Activated CD8-positive, alpha-beta memory T cell treated with anti-CD3 and anti-CD28 coated beads for 1 hour (primary cell): ENCODE measurements at places on chromosomes 6 and 20.

DNA sequence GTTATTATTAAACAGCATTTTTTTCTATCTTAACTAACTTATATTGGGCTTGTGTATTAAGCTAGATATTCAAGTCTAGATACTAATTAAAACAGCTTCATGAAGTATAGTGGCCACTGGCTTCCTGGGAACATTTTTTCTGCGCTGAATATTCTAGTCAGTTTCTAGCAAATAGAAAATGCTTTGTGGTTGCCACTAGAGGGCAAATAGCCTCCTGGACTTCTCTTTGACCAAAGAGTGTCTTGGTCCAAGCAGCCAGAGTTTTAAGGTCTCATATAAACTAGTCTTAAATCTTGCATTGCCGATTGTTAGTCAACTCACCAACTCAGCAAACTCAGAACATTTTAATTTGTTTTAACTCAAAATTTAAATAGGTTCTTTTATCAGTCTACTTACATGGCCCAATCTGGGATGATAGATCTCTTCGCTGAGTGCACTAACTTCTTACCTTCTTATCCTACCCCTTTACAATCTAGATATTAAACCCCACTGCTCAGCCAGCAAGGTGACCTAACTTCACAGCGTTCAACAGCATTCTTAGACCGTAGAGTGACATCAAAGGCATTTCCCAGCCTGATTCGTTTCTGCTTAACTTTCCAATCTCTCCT is 24.6 kb upstream of the ID4 start:
- no peak for DNase-seq

DNA sequence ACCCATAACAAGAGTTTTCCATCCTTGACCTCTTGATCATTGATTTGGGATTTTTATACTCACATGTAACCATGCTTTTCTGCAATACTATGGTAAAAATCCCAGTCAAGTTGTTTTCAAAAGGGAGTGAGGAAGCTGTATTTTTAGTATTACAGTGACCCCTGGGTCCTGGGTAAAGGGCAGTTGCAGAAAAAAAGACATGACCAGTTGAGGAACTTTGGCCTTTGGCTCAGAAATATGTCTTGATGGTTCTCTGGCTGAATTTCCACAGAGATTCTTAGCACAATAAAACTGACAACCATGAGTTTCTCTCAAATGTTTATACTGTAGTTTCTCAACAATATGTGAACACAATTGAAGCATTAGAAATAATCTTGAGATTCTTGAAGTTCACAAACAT is 28.6 kb upstream of the PRL start:
- no peak for DNase-seq

DNA sequence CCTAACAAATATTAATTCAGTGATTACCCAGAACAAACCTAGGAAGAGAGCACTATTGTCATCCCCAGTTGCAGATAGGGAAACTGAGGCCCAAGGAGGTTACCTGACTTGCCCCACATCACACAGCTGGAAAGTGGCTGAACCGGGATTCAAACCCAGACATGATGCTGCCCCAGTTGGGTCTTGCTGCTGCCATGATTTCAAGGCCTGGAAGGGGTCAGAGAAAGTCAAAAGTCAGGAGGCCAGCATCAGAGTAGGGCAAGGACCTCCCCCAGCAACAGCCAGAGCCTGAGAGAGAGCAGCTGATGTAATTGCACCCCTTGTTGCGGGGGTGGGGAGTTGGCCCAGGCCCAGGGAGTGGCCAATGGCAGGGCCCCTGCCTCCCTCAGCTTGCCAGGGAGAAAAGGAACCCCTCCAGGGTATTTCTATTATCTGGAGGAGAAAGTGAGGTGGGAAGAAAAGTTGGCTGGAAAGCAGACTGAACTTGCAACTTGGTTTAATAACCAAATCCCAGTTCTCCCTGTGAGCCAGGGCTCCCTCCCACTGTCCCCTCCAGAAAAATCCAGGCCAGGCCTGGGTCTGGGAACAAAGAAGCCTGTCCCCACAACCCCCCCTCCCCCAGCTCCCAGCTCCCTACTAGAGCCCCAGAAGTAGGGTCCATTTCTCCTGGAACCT is 83.6 kb downstream of the MRPL14 start:
- DNase-seq: no peak

DNA sequence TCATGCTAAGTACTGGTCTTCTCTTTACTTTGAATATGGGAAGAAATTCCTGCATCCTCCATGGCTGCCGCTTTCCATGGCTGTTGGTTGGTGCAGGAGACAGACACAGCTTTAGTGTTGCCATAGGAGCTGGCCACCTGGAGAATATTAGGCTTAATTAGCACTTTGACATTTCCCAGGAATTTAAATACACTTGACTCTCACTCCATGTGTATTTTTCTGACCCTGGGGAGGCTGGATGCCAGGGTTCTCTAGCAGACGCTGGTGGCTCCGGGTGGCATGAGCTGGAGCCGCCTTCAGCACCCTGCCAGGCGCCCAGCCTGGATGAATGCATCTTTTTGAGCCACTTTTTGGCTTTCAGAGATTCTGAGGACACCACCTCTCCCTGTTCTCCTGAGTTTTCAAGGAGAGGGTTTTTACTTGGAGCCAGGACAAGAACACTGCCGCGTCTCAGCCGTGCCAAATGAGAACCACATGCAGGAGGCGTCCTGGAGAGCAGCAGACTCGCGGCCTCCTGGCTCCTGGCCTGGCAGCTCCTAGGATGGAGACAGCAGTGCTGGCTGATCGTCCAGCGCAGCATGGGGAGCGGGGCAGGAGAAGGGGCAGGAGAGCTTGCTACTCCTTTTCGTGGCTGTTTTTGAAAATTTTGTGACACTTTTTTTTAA is 258.8 kb downstream of the SMOC2 start:
- DNase-seq: no peak

- no peak for DNase-seq
These were observed 117.0 kb upstream of the COL21A1 start for GRCh38 chr6:56364431-56364826.

DNA sequence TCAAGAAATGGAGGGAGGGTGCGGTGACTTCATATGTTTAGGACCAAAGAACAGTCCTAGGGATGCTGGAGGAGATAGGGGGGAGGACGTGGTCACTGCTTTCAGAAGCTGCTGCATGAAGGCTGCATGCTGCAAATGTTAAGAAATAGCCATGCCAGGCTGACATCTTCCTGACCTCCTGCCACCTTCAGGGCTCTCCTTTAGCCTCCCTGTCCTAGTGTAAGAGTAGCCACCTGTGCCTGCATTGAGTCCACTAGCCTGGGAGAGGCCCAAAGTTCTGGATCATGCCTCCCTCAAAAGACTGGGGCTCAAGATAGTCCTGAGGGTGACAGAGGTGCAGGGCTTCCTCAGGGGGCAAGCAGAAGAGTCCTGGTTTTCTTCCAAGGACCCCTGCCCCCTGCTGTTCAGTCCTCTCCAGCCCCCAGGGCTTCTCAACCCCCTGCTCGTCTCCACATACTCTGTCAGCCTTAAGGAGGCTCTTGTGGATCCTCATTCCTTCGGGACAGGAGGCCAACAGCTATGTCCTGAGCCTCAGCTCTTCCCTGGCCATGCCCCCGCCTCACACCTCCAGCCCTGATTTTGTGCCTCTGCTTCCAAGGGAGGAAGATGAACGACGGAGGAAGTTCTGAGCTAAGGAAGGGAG is 96.3 kb downstream of the MRPL14 start:
- no peak for DNase-seq

GRCh38 chr20:37651932-37652331 is 41.9 kb upstream of the CTNNBL1 start:
- DNase-seq: no peak

DNA sequence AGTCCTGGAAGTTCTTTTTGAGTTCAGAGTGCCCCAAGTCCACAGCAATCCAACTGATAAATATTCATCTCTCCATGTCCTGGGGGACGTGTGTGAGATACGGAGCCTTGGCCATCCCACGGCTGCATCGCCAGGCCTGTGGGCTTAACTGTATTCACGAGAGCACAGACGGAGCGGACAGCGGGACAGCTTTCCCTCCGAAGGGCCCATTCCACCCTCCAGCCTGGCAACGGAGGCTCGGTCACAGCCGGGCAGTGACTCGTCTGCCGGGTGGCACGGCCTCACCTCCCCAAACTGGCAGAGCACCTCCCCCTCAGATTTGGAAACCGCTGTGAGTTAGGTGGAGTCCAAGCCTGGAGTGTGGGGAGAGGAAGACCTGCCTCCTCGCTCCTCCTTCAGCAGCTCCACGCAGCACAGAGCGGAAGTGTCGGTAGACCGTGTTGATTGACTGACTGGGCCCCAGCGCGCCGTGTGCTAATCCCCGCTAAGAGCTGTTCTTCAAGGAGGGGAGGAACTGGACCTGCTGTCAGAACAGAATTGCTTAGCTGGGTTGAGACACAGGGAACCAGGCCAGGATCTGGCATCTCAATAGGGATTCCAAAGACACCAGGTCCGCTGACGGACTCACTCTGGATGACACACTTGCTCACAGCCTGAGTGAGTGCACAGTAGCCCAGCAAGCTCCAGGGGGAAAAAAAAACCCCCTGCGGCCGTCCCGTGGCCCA is 10.9 kb downstream of the FOXF2 start:
- no peak for DNase-seq

DNA sequence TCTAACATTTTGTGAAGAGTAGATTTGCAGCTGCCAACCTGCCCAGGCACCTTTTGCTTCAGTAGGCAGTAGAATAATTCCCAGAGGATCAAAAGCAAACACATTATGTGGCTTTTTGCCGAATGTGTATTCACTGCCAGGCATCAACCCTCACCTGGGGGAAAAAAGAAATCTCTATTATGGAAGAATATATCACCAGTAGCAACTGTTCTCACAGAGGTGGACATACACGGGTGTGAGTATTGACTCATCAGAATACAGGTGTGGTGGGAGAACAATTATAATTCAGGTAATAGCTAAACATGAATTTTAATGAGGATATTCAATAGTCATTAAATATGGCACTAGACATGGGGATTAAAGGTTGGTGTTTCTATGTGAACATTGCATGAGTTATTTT is 910.7 kb downstream of the TFAP2A start:
- DNase-seq: no peak

GRCh38 chr6:107114926-107115694 is at the start of gene BEND3:
BEND3 (minus strand) TSS chr6:107115515; CDS start chr6:107099285, 16,230 bp downstream.
- peak; percentile 5 for DNase-seq

DNA sequence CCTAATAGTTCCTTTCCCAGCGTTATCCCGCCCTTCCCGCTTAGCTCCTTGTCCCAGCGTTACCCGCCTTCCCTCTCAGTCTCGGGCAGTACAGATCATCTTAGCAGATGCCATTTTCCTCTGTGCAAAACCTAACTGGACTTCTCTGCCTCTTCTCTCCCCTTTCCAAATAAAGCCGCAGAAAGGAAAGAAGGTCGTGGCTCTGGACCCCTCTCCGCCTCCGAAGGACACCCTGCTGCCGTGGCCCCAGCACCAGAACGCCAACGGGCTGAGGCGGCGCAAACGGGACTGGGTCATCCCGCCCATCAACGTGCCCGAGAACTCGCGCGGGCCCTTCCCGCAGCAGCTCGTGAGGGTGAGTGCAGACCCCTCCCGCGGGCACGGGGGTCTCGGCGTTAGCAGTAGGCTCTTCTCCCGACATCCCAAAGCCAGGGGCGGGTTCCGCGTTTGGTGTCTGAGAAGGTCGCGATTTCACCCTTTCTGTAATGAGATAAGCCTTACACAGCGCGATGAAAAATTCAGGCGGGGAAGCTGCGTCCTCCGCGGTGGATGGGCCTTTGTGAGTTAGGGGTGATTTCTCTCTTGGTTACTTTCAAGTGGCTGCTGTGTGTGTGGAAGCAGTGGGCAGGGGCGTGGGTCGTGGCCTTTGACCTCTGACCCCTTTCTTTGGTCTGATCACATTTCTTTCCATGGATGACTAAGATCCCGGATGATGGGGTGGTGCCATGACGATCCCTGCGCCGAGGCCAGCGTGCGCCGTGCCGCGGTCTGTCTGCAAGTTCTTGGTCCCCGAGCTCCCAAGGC is 292.7 kb downstream of the TAF4 start:
- DNase-seq: no peak

DNA sequence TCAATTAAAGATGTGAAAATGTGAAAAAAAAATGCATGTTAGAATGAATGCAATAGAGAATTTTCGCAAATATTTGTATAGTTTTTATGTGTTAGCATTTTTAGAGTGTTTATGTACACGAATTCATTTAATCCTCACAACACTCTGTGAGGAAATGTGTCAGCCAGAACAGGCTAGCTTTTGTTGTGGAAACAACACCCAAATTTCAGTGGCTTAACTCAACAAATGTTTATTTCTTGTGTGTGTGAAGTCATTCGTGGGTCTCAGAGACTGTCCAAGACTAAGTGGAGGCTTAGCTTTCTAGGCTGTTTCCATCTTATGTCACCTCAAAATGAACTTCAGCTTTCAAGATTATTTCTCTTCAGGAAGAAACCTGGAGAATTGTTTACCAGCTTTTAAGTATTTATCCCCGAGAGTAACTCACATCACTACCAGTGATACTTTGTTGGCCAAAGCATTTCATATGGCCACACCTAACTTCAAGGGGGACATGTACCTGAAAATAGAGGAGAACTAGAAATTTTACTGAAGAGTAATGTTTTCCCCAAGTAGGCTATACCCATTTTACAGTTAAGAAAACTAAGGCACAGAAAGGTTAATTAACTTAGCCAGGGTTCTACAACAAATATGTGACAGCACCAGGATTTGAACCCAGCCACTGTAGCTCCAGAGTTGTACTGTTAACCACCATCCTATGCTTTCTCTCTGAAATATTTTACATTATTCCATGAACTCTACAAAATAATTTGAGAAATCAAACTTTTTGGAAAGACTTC is 306.1 kb downstream of the QKI start:
- no peak for DNase-seq

- DNase-seq: no peak
These were observed 688.2 kb downstream of the TBC1D32 start for GRCh38 chr6:120646101-120646500.

- no peak for DNase-seq
These were observed 13.3 kb upstream of the PTPN1 start for GRCh38 chr20:50496773-50497385.

GRCh38 chr6:76435174-76435573 is 362.7 kb upstream of the IMPG1 start:
- no peak for DNase-seq
